ENCODE measurements at places on chromosomes 1 and 21.
A peak's percentile ranks its signal among the peaks of the same experiment; 100 is the strongest.

GRCh38 chr1:213987927-213988506, at the start of gene PROX1:
TSS of gene PROX1 (plus strand) at chr1:213987973. CDS start at chr1:213996536, 8,563 bp downstream.
- DNase-seq = peak; percentile 92

GRCh38 chr1:111364690-111365089, 62.8 kb downstream of the OVGP1 start:
- peak; percentile 55 for DNase-seq

DNA sequence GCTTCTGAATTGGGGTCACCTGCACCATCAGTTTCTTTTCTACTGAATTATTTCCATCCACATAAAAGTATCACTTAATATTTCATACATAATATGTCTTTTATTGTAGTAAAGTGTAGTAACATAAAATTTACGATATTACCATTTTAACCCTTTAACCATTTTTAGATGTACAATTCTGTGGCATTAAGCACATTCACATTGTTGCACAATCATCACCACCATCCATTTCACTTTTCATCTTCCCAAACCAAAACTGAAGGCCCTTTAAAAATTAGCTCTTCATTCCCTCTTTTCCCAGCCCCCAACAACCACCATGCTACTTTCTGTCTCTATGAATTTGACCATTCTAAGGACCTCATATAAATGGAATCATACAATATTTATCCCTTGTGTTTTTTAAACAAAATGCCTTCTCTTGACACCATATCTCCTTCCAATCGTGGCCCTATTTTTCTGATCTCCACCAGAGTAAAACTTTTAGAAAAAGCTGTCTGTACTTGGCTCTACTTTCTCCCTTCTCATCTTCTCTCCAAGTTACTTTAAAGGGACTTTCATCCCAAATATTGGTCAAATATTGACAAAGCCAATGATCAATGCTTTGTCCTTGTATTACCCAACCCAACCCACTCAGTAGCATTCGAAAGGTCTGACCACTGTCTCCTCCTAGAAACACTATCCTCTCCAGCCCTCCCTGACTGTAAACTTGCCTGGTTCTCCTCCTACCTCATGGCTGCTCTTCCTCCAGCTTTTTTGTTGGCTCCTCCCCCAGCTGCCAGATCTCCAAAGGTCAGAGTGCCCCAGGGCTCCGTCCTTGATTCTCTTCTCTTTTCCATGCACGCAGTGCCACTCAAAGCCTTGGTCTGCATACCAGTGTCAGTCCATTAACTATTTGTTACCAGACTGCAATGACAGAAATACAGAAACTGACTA, 44.7 kb downstream of the SLC30A10 start:
- no peak for DNase-seq

DNA sequence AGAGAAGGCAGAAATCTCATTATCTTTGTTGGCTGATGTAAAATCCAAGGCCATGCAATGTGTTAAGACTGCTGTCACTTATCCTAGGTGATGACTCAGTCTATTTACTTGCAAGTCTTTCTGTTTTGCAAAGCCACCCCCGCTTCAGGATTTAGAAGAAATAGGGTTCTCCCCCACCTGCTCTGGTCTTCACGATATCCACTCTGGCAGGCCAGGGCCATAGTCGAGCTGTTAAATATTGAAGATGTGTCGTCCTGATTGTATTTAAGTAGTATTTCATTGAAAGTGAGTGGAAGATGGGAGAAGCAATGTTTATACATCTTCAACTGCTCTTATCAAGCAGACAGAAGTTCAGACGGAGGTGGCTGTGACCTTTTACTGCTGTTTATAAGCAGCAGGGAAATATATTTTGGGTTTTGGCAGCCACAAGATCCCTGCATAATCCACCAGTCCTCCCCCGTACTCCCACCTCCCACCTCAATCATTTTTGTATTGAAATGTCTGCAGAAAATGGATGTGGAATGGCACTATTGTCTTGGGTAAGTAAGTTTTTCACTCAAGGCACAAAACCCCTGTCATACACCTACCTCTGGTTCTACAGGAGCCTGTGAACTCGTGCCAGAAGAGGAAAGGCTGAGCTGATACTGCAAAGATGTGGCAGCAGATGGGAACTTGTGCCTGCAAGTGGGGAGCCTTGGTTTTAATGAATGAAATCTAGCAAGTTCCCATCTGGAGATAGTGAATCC, 117.4 kb downstream of the MRPS6 start:
- DNase-seq = no peak

GRCh38 chr1:31981972-31982371, 31.7 kb upstream of the KHDRBS1 start:
- no peak for DNase-seq

DNA sequence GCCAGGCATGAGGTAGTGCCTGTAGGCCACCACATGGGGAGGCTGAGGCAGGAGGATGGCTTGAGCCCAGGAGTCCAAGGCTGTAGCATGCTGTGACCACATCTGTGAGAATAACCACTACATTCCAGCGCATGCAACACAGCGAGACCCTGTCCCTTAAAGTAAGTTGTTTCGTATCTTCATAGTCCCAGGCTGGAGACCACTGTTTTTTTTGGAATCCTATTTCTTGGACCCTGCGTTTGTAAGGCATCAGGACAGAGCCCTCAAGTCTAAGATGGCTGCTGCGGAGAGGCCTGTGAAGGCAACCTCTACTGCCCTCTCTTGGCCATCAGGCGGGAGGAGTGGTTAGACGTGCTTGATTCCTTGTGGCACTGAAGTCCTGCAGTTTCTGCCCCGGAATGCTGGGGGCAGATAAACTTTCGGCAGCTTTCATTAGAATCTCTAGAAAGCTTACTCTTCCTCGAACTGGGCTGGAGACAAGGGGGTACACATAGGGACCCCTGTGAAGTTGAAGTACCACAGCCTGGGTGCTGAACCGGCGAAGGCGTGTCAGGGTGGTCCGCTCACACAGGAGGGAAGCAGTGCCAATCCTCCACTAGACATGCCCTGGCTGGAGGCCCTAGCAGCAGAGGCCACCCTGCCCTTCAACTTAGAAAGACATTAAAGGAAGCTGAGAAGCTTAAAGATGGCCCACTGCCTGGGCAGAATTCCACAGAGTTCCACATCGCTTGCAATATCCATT, 36.6 kb downstream of the RABIF start:
- peak; percentile 48 for DNase-seq

- no peak for DNase-seq
These were observed 239.3 kb downstream of the NRIP1 start for GRCh38 chr21:14825514-14825974.

- peak; percentile 86 for DNase-seq
These were observed 1.4 kb upstream of the KCNJ6 start for GRCh38 chr21:37917612-37918011.

DNA sequence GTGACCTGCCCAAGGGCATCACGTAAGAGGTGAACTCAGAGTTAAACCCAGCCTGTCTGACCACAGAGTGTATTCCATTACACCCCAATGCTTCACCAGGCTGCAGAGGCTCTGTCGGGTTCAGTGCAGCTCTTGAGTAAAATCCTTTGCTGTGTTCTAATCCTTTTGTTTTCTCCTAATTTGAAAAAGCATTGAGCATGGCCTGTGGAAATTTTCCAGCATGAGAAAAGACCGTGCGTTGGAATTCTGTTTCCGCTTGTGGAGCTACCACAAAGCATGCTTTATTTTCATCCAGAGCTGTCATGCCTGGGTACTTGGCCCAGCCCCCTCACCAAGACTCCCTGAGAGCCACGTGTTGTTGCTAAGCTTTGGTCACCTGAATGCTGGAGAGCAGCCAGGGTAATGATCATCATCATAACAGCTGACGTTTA, 317.6 kb downstream of the PRDM2 start:
- no peak for DNase-seq

DNA sequence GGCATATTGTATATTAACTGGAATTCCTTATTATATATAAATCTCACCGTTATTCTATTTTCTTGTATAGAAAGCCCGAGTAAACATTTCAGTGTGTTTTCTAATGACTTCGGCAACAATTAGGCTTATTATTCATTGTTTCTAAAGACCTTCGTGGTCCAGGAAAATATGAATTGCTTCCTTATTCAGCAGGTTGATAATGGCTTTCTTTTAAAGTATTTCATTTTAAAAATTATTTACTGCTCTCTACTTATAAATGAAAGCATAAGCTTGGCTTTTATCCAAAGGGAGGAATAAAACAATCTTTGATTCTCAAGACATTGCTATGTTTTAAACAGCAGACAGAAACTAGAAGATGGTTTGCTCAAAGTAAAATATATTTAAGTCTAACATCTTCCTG, 198.4 kb upstream of the RGS18 start:
- DNase-seq = no peak

- no peak for DNase-seq
These were observed 96.4 kb downstream of the SSBP3 start for GRCh38 chr1:54309631-54310366.

GRCh38 chr1:71634159-71634558, 553.3 kb upstream of the ZRANB2 start:
- DNase-seq = no peak

DNA sequence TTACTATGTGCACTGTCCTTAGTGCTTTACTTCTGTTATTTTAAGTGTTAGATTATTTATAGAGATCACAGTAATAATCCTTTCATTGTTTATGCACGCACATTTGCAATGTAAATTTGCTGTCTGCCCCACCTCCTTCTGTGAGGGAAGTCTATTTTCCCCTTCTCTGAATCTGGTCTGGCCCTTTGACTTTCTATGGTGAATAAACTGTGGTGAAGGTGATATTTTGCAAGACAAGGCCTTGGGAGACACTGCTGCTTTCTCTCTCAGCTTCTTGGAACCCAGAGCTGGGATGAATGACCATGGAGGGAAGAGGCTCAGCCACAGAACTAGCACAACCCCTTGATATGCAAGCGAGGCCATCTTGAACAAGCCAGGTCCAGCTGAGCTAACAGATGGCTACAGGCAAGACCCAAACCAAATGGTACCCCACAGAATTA, 156.3 kb downstream of the ST6GALNAC3 start:
- no peak for DNase-seq

GRCh38 chr1:3668148-3668547, 15.8 kb downstream of the TP73 start:
- DNase-seq = no peak

DNA sequence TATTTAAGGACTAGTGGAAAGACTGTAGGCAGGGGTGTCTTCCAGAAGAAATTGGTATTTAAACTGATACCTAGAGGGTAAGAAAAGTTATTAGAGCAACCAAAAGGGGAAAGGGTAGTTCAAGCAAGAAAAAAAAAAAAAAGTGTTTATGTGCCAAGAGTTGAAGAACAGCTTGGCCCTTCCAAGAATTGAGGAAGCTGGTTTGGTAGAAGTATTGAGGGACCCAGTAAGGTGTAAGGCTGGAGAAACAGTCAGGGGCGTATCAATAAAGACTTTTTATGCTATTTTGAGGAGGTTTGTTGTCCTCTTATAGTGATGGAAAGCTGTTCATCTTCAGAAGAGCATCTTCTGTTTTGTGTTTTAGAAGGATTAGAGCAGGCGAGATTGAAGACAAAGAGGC, 108.3 kb downstream of the PTPRC start:
- DNase-seq = no peak

DNA sequence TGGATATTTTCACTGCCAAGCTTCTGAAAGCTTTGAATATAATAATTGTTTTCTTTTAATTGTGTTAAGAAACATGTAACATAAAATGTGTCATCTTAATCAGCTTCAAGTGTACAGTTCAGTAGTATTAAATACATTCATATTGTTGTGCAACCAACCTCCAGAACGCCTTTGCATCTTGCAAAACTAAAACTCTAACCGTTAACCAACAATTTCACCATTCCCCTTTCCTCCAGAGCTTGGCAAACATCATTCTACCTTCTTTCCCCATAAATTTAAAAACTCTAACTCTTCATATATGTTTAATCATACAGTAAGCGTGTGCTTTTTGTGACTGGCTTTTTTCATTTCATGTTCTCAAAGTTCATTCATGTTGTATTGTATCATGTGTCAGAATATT, 2.1 kb downstream of the MNDA start:
- no peak for DNase-seq

- DNase-seq = no peak
These were observed 38.2 kb downstream of the PKNOX1 start for GRCh38 chr21:43012596-43012995.

- no peak for DNase-seq
These were observed 290.2 kb downstream of the SMYD3 start for GRCh38 chr1:246216906-246217305.

All from LHCN-M2 (cell line).